ENCODE measurements at places on chromosomes 2 and 18. TPM values are rescaled to one million over a fixed set of nuclear protein-coding genes. Genes with fewer than 3 reads are reported as not detected.

DNA sequence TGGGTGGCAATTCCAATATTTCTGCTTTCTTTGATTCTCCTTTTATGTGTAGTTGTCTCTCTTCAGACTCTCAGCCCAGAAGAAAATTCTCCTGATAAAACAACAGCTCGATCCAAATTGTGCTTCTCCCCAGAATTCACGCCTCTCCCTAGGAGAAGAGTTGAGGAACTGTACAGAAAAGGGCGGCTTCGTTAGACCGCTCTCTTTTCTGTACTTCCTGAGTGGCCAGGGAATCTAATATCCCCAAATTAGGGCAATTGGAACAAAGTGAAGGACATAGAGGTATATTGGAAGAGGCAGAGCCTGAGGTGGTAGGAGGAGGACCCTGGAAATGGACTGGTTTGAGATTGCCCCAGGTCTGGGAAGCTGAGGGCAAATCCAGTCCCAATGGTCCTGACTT, 5.6 kb downstream of the ADCYAP1 start:
- no peak for DNase-seq

DNA sequence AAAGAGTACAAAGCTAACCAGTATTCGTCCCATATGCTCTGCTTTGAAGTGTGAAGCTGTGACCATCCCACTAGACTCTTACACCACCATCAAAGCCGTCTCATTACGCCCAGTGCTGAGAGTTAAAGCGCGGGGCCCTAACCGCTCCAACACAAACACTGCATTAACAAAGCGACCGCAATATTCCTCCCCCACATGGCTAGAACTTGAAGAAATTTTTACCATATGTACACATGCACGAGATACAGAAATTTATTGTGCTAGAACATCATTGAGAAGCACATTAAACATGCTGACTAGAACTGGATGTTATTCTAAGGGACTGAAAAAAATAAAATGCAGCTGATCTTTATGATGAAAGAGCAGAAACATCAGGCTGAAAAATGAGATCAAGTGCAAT, 20.5 kb downstream of the FTCDNL1 start:
- DNase-seq: no peak

DNA sequence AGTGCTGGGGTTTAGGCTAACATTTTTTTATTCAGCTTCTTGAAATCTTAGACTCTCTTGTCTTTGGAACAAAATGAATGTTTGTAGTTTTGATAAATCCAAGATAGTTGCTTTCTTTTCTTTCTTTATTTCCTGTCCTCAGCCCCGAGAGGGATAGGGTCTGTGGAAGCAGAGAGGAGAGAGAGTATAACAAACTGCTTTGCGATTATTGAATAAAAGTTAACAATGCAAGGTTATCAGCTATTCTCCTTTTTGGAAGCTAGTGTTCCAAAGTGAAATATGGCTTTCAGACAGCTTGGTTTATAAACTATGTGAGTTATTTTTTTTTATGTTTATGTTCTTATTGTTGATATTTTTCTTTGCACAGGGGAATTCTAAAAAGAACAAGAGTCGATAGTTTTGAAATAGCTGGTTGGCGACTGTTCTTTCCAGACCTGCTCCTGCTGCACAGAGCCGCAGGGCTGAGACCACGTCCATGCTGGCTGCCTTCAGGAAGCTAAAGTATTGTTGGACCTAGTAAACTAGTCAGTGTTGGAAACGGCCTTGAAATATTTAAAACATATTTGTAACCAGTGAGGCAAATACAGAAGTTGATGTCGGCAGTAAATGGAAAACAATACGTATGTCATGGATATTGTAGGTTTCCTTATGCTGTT, 15.5 kb upstream of the STON1 start:
- no peak for DNase-seq

- DNase-seq: no peak
Measured at GRCh38 chr18:33584548-33585430, 6.8 kb downstream of the ASXL3 start.

GRCh38 chr2:101140978-101141655, 10.1 kb downstream of the TBC1D8 start:
- no peak for DNase-seq

GRCh38 chr18:8153887-8154583, 455.2 kb upstream of the RAB12 start:
- DNase-seq: no peak

DNA sequence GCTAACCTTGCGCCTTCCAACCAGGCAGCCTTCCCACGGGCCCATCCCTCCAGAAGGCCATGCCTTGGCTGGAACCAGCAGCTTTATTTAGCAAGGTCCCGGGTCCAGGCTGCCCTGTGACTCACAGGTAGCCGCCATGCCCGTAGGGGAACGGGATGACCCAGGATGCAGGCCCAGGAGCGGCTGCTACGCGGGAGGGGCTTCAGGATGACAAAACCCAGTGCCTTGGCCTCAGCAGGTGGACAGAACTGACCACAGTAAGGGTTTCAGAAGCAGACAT, 63.3 kb downstream of the RTP5 start:
- DNase-seq: no peak

DNA sequence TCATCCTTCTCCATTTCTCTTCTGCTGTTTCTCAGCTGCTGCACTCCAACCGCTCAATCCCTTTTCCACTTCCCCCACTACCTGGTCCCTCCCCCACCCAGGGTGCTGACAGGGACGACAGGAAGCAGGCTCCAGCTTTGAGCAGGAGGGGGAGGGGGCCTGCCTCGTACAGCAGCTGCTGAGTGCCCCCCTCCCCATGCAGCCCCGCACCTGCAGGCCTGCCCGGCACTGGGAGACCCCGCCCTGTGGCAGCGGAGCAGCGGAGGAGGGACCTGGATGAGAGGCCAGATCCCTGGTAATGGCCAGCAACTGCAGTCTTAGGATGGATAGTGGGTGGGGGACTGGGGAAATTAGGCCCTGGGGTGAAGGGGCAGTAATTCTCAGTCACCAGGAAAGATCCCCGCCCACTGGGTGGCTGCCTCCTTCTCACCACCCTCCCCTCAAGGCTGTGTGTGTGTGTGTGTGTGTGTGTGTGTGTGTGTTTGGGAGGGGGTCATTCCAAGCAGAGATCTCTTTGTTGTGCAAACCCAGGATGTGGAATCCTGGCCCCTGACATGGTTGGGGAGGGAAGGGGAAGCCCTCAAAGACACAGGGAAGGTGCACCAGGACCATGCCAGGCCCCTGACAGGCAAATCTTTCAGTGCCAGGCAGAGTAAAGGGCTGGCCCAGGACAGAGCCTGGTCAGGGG, 6.8 kb upstream of the CRYBA2 start:
- DNase-seq: no peak

GRCh38 chr2:181614874-181615638, 41.8 kb downstream of the CERKL start:
- no peak for DNase-seq

DNA sequence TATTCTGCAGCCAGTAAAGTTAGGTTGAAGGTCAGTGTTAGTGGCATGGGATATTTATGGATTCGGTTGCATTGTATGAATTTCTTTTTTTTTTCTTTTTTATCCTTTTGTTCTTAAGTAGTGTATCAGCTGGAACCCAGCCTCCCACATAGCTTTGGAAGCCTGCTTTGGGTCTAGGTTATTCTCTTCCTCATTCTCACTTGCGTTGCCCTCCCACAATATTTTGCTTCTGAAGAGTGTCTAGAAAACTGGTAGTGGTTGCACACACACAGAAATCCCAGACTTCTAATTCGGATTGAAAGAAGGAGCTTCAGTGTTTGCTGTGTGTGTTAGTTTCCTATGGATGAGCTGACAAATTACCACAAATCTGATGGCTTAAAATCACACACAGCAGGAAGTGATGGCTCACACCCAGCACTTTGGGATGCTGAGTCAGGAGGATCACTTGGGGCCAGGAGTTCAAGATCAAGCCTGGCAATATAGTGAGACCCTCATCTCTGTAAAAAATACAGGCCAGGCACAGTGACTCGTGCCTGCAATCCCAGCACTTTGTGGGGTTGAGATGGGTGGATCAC, 104.8 kb downstream of the ARL4C start:
- DNase-seq: no peak

GRCh38 chr2:220152281-220152935, 525.0 kb downstream of the SLC4A3 start:
- DNase-seq: no peak

GRCh38 chr2:54374591-54375364, 81.3 kb upstream of the SPTBN1 start:
- no peak for DNase-seq

The NOTO gene
- total RNA-seq: not detected

The IL36A gene
- total RNA-seq: not detected

The C2orf72 gene
- total RNA-seq: 16.1 TPM

The SAG gene
- total RNA-seq: not detected

The CARF gene
- total RNA-seq: 21.7 TPM

The ALLC gene
- not detected for total RNA-seq

The AMER3 gene
- 25.7 TPM for total RNA-seq

Data from cerebellum (tissue), 4 donors.